ENCODE measurements at places on chromosomes 16 and 17. TPM values are rescaled to one million over a fixed set of nuclear protein-coding genes. Genes with fewer than 3 reads are reported as not detected.
A peak's percentile ranks its signal among the peaks of the same experiment; 100 is the strongest.

DNA sequence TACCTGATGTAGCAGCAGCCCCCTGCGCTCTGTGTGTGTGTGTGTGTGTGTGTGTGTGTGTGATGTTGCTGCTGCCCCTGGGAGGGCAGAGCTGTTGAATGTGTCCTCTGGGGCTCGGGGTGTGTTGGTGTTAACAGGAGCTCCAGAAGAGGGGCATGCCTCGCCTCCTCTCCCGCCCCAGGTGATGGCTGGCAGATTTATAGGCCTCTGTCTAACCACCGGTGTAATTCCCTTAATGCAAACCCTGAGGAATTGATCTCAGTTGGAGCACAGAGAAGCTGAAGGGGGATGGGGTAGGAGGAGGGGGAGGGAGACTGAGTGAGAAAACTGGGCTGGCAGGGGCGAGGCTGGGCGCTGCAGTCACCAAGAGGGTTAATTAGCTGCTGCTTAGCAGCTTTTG lies 10.0 kb downstream of the CACNA1G start:
- DNase-seq: no peak
- peaks cover 93% of the 10 kb centered on the region for H3K27me3 ChIP-seq
- no peaks in the 10 kb centered on the region for H3K36me3 ChIP-seq
- no peaks in the 10 kb centered on the region for H3K4me1 ChIP-seq
- H3K4me3 ChIP-seq: no peak overlapping the region

- H3K4me3 ChIP-seq: no peak overlapping the region
- H3K27ac ChIP-seq: no peak overlapping the region
- DNase-seq: no peak
- peaks cover 4% of the 10 kb centered on the region for H3K4me1 ChIP-seq
- peaks cover 46% of the 10 kb centered on the region for H3K36me3 ChIP-seq
Measured at GRCh38 chr16:2761472-2761871, 9.0 kb downstream of the SRRM2 start.

DNA sequence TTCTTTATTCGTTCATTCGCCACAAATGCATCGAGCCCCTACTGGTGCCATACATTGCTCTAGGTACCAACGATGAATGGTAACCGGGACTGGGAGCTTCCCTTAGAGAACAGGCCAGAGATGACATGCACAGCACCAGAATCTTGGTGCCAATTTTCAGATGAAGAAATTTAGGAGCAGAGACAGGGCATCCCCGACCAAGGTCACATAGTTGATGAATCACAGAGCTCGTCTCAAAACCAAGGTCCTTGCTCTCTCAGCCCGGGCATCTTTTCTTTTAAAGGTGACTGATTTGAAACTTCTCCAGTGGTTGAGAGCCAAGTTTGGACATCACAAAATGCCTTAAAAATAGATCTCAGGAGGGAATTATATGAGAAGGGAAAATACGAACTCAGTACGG lies 73.2 kb upstream of the C16orf82 start:
- peaks cover 12% of the 10 kb centered on the region for H3K27me3 ChIP-seq
- H3K4me1 ChIP-seq: no peaks in the 10 kb centered on the region
- no peak for DNase-seq
- H3K27ac ChIP-seq: no peak overlapping the region
- no peaks in the 10 kb centered on the region for H3K36me3 ChIP-seq

DNA sequence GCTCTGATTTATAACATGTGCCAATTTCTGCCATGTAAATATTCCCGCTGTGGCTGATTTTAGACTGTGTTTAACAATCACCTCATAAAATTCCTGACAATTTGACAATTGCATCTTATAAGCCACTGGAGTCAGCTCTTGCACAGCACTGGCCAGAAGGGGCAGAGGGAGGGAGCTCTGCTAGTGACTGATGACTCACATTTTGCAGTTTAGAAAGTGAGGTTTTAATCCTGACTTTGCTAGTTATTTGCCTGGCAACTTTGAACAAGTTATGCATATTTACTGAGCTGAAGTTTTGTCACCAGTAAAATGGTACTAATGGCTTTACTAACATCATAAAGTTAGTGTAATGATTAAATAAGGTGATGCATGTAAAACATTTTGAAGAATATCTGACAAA lies 452.3 kb downstream of the CNTNAP4 start:
- no peaks in the 10 kb centered on the region for H3K4me1 ChIP-seq
- no peak overlapping the region for H3K4me3 ChIP-seq

DNA sequence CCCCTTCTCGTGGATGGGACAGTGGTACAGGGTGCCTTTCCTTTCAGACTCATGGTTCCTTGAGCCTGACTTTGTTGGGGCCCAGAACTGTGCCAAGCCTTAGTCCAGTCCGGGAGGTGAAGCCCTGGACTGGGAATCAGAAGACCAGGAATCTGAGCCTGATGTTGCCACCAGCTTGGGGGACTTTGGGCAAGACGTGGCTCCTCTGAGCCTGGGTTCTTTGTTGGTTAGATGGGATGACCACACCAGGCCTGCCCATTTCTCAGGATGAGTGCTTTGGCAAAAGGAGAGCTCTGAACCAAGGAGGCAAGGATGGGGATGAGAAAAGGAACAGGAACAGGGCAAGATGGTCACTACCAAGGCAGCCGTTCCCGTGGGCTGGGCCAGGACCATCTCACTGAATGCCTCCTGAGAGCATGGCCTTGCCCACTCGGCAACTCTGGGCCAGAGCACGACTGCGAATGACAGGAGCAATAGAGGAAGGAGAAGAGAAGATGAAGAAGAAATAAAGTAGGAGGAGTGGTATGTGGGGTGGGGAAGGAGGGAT lies 32.5 kb downstream of the PITPNM3 start:
- H3K4me3 ChIP-seq: no peak overlapping the region
- no peak overlapping the region for H3K27ac ChIP-seq
- peaks cover 13% of the 10 kb centered on the region for H3K4me1 ChIP-seq
- DNase-seq: no peak
- H3K36me3 ChIP-seq: no peaks in the 10 kb centered on the region
- H3K27me3 ChIP-seq: no peaks in the 10 kb centered on the region

DNA sequence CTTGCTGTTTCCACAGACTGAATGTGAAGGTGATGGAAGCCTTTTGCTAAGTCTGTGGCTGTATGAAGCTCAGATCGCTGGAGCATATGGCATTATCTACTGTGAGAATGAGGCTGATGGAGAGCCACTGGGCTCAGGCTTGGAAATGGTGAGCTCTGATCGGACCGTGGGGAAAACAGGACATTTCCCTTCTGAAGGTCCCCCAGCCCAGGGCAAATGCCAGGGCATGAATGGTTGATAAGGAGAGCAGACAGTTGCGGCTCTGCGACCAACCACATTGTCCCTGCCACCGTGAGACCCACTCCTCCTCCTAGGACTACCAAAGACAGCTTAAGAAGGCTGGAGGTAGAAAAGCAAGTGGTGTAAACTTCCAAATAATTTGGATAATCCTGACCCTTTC lies 4.7 kb upstream of the CUEDC1 start:
- H3K27ac ChIP-seq: no peak overlapping the region
- peaks cover 16% of the 10 kb centered on the region for H3K27me3 ChIP-seq
- H3K4me1 ChIP-seq: peaks cover 36% of the 10 kb centered on the region
- H3K4me3 ChIP-seq: no peak overlapping the region
- DNase-seq: no peak
- H3K36me3 ChIP-seq: no peaks in the 10 kb centered on the region

GRCh38 chr16:14249291-14250032 lies 178.3 kb downstream of the MRTFB start:
- H3K4me3 ChIP-seq: no peak overlapping the region
- peaks cover 80% of the 10 kb centered on the region for H3K36me3 ChIP-seq

DNA sequence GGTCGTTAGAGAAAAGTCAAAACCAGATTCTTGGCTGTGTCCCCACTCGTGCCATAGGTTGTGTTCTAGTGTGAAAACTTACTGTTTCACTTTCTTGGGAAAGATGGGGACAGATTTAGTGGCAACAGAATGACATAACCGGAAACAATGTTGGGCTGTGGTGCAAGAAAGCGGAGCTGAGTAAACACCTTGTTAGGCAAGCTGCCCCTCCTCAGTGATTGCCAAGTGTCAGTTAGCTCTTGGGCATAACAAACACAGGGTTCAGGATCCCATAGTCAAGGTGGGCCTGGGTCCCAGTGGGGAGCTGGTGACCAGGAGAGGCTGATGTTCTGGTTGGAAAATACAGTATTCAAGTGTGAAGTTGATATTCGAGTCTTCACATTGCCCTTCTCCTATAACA lies 15.4 kb downstream of the UBN1 start:
- no peaks in the 10 kb centered on the region for H3K27me3 ChIP-seq
- DNase-seq: no peak
- no peak overlapping the region for H3K27ac ChIP-seq
- peaks cover 19% of the 10 kb centered on the region for H3K4me1 ChIP-seq
- H3K36me3 ChIP-seq: peaks cover 76% of the 10 kb centered on the region
- no peak overlapping the region for H3K4me3 ChIP-seq

GRCh38 chr17:79007504-79008381 lies 1.8 kb downstream of the CANT1 start:
- 0 out of 2 replicates have a peak overlapping the region, but pooled peaks have one; percentile 95 for H3K4me3 ChIP-seq
- no peak for DNase-seq
- H3K27me3 ChIP-seq: peaks cover 2% of the 10 kb centered on the region
- peaks cover 73% of the 10 kb centered on the region for H3K4me1 ChIP-seq

- DNase-seq: no peak
- peaks cover 16% of the 10 kb centered on the region for H3K4me1 ChIP-seq
- no peaks in the 10 kb centered on the region for H3K27me3 ChIP-seq
- 0 out of 3 replicates have a peak, but pooled peaks cover 8% of the 10 kb centered on the region for H3K36me3 ChIP-seq
- no peak overlapping the region for H3K27ac ChIP-seq
- no peak overlapping the region for H3K4me3 ChIP-seq
Measured at GRCh38 chr16:88466175-88466862, 13.2 kb downstream of the ZFPM1 start.

DNA sequence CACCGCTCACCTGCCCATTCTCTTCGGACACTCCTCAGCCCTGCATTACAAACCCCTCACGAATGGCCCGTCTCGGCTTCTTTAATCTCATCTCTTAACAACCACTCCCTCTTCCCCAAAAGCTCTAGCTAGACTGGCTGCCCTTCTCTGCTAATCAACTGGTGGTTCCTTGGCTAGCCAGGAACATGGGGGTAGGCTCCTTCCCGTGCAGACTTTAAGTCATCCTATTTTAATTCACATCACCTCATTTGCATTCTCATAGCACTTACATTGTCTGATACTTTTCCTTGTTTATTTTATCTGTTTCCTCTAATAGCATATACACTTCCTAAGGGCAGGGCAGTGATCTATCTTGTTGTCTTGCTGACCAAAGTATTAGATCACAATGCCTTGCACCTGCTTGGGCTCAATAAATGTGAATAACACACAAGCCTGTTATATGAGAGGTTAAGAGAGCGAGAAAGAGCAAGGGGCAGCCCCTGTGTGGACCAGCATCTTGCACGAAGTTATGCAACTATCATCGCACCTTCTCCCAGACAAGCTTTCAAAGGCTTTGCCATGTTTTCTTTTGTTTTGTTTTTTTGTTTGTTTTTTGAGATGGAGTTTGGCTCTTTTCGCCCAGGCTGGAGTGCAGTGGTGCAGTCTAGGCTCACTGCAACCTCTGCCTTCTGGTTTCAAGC lies 9.8 kb downstream of the TP53 start:
- H3K27ac ChIP-seq: no peak overlapping the region
- DNase-seq: no peak
- no peaks in the 10 kb centered on the region for H3K27me3 ChIP-seq
- no peaks in the 10 kb centered on the region for H3K4me1 ChIP-seq

DNA sequence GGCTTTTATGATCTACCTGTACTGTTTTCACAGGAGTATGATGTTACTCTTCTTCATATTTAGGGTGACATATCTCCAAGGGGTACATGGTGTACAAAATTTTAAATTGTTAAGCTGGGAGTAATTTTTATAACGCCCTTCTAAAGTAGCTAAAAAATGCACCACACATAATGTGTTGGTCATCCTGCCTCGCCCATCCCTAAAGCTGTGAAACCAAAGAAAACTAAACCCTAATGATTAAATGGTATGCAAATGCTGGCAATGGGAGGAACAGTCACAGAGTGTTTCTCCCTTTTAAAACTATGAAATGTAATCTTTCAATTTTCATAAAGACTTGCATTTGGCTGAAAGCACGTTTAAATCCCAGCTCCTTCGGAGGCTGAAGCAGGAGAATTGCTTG lies 2.0 kb upstream of the KRT24 start:
- H3K27ac ChIP-seq: no peak overlapping the region
- peaks cover 11% of the 10 kb centered on the region for H3K4me1 ChIP-seq
- peaks cover 2% of the 10 kb centered on the region for H3K27me3 ChIP-seq
- no peak overlapping the region for H3K4me3 ChIP-seq

DNA sequence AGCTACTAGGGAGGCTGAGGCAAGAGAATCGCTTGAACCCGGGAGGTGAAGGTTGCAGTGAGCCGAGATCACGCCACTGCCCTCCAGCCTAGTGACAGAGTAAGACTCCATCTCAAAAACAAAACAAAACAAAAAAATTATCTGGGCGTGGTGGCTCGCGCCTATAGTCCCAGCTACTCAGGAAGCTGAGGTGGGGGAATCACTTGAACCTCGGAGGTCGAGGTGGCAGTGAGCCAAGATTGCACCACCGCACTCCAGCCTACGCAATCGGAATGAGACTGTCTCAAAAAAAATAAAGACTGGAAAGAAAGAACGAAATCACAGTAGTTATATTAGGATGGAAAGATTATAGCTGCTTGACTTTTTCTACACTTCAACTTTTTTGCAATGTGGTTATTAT lies 18.9 kb downstream of the COG1 start:
- peaks cover 47% of the 10 kb centered on the region for H3K36me3 ChIP-seq
- H3K27ac ChIP-seq: no peak overlapping the region

GRCh38 chr16:53958341-53958880 lies 254.5 kb downstream of the FTO start:
- no peaks in the 10 kb centered on the region for H3K36me3 ChIP-seq
- H3K27me3 ChIP-seq: no peaks in the 10 kb centered on the region
- H3K27ac ChIP-seq: no peak overlapping the region
- no peak overlapping the region for H3K4me3 ChIP-seq

GRCh38 chr16:6682142-6682811 lies 650.4 kb upstream of the RBFOX1 start:
- no peaks in the 10 kb centered on the region for H3K36me3 ChIP-seq
- H3K4me3 ChIP-seq: no peak overlapping the region
- no peak overlapping the region for H3K27ac ChIP-seq
- H3K4me1 ChIP-seq: no peaks in the 10 kb centered on the region

DNA sequence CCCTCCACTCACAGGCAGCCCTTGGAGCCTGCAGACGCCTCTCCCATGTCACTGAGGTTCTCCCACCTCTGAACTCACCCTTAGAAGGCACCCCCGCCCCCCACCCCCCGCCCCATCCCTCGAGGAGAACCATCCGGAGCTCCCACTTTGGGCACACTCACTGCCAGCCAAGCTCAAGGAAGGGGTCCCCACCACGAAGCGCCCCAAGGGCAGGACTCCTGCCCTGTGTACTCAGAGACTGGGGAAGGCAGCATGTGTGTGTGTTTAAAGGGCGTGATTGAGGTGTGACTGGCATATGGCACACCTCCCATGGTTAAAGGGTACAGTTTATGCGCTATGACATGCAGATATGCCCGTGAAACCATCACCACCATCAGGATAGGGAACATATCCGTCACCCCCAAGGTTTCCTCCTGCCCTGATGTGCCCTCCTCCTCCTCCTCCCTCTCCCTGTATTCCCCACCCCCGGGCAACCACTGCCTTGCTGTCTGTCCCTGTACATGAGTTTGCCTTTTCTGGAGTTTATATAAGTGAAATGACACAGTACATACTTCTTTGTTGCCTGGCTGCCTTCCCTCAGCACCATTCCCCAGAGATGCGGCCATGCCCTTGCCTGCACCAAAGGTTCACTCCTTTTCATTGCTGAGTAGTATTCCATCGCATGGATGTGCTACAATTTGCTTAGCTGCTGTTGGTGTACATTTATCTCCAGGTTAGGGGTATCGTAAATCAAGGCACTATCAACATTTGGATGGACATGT lies 14.0 kb upstream of the RBFOX3 start:
- no peaks in the 10 kb centered on the region for H3K4me1 ChIP-seq
- DNase-seq: no peak
- no peak overlapping the region for H3K27ac ChIP-seq
- H3K27me3 ChIP-seq: peaks cover 70% of the 10 kb centered on the region

Gene CCL7
- total RNA-seq: not detected

Gene ZNF629
- total RNA-seq: 14.3 TPM

Gene SOX15
- total RNA-seq: 0.18 TPM

Gene ASGR2
- total RNA-seq: 320 TPM

Gene SLC22A31
- total RNA-seq: 83.3 TPM

Gene TAC4
- total RNA-seq: not detected

Gene DNAI2
- total RNA-seq: not detected

All from HepG2 (cell line).